ENCODE measurements at places on chromosomes 7 and 10.
A peak's percentile ranks its signal among the peaks of the same experiment; 100 is the strongest.

GRCh38 chr10:23525406-23525805 is 86.5 kb downstream of the OTUD1 start:
- peak; percentile 52 for DNase-seq

DNA sequence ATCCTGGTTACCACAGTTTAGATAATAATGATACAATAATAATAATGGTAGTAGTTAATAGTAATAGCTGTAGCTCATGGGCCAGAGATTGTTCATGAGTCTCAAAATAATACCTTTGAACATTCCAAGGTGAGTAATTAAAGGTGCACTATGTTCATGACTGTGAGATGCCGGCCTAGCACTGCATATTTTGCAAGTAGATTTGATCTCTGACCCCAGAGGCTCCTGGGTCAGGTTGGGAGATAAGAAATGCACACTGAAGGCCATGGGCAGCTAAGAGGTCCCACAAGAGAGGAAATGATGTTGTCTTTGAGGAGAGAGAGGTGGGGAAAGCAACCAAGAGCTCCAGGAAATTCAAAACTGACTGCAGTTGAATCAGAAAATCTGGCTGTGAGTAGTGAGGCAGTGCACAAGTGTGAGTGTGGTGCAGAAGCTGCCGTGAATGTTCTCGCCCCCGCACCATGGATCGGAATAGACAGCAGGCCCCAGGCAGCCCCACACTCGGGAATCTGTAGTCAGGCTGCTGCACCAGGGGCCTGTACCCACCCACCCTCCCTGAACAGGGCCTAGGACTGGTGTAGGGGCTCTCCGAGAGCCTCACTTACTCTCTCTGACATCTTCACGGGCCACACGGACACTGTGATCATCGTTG is 11.9 kb downstream of the CPXM2 start:
- peak; percentile 38 for DNase-seq

DNA sequence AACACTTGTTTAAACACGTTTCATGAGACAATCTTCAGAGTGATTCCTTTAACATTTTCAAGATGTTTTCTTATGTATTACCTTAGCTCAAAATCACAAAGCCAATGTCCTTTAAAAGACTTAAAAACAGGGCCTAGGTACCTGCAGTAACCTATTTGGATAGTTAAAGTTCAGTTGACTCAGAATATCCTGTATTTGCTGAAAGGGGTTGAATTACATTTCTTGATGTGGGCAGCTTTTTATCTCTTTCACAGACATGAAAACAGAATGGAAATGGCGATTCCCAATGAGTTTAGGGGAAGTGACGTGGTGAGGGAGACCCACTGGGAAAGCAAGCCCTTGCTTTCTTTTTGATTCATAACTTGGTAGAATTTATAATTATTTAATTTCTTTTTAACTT is 324.4 kb upstream of the AOAH start:
- no peak for DNase-seq

DNA sequence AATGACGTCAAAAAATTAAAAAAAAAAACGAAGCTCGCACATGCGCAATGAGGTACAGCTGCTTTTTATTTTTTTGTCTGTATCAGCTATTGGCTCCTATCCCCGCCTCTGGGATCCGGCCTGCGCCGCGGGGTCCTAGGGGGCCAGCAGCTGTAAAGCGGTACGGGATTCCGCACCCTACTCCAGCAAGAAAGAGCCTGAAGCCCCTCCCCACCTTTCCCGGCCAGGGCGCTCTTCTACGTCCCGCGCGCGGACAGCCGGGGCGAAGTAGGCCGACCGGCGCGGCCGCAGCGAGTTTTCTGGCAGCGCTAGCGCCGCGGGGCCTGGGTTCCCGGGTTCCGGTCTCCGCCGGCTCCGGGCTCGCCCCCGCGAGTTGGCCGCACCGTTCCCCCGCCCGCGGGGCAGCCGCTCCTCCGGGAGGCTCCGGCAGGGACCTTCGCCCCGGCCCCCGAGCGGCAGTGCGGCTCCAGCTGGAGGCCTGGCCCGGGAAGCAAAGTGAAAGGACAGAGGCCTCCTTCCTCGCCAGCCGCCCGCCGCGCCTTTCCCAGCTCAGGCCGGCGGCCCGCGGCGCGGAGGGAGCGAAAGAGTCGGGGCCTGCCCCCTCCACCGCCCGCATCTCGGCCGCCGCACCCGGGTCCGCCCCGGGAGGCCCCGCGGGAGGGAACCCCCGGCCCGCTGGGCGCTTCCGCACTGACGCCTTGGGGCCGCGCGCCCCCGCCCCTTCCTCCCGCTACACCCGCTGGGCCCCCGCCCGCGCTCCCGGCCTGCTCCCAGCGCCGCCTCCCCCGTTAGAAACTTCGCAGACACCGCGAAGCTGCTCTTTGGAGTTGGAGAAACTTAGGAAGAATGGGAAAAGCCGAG is 4.7 kb upstream of the SPAG6 start:
- peak; percentile 44 for DNase-seq

- DNase-seq = no peak
Observed at GRCh38 chr7:107179326-107180164, 10.7 kb downstream of the HBP1 start.

DNA sequence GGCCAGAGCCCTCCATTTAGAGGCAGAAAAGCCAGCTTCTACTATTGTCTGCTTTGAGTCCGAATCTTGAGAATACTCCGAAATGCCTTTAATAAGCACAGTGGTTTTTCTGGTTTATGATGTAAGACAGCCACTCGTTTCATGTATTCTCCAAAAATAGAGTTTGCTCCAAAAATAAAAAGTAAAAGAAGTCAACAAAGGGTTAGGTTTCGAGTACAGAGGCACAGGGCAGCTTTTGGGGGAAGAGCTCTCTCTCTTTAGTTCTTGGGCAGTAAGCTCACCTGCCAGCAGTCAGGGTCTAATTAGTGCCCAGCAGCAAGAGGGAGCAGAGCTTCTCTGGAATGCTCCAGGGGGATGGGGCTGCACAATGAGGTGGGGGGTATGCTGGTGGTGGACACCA is 20.2 kb downstream of the CREB3L2 start:
- no peak for DNase-seq

DNA sequence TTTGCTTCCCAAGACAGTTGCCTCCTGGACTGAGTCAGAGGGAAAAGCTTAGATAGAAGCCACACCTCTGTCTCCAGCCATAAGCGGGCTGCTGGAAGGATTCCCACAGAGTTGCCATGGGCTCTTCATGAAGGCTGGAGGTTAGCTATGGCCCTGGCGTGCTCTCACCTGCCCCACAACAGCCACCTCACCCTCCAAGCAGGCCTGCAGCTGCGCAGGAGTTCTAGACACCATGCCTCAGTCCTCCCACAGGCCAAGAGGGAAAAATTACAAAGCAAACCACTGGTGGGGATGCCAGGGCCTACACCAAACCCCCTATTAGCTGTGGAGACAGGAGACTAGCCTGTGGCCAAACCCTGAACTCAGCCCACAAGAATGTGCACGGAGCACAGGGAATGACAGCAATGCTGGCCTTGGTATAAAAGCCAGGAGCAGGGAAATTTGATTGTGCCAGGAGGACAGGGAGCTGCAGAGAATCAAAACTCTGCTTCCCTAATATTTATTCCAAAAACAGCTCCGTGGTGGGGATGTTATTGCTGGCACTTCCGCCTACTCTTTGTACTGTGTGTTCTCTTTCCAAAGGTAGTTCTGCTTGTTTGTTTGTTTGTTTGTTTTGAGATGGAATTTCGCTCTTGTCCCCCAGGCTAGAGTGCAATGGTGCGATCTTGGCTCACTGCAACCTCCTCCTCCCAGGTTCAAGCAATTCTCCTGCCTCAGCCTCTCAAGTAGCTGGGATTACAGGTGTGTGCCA is 60.3 kb upstream of the STK17A start:
- no peak for DNase-seq

- DNase-seq = no peak
Observed at GRCh38 chr10:58637352-58637751, 124.7 kb downstream of the BICC1 start.

DNA sequence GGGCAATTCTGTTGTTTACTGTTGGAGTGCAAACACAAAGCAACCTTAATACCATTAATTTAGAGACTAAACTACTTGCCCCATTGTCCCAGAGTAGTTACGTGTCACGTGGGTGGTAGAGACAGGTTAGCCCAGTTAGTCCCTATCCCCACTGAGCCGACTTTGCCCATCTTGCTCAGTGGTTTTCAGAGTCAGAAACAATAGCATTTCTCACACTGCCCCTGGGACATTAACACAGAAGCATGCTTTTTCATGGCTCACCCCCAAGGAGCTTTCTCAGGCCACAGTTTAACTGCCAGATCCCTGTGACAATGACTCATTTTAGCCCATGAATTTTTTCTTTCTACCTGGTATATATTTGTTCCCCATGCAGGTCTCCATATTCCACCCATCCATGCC is 271.0 kb downstream of the POU6F2 start:
- DNase-seq = no peak

DNA sequence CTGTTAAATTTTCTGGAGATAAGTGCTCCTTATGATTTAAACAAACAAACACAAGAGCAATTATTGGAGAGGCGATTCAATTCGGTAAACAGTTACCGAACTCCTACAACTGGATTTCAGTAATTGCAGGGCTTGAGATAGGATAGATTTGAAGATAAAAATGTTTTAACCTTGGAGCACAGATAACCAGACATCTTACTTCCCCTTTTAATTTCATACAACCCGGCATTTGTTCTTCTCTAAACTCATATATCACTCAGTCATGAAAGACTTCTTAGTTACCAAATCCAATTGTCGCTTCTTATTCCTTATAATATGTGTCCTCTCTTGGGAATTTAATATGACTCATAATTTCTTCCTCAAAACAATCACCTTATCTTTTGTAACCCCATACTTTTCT is 235.9 kb upstream of the CSTF2T start:
- DNase-seq = no peak

DNA sequence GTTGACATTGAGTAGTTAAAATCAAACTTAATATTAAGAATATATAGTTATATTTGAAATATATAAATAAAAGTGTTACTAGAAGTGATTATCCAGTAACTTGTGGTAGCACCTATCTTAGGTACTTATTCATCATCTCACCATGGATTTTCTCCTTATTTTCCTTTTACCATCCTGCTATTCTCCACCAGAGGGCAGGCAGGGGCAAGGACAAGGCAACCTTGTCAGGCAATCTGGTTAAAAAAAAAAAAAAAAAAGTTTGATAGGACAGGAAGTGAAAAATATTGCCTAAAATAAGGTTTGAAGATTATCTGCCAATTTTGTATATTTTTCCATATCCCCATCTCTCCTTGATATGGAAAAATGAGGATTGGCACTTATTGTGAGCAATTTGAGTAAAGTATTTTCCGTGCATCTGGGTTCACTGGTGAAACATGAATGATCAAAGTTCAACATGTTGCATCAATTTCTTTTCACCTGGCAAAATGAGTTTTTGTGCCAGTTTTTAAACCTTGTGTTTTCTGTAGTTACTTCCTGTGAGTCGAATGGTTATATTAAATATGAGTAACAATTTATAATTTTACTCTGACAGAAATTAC is 256.7 kb downstream of the AGMO start:
- no peak for DNase-seq

DNA sequence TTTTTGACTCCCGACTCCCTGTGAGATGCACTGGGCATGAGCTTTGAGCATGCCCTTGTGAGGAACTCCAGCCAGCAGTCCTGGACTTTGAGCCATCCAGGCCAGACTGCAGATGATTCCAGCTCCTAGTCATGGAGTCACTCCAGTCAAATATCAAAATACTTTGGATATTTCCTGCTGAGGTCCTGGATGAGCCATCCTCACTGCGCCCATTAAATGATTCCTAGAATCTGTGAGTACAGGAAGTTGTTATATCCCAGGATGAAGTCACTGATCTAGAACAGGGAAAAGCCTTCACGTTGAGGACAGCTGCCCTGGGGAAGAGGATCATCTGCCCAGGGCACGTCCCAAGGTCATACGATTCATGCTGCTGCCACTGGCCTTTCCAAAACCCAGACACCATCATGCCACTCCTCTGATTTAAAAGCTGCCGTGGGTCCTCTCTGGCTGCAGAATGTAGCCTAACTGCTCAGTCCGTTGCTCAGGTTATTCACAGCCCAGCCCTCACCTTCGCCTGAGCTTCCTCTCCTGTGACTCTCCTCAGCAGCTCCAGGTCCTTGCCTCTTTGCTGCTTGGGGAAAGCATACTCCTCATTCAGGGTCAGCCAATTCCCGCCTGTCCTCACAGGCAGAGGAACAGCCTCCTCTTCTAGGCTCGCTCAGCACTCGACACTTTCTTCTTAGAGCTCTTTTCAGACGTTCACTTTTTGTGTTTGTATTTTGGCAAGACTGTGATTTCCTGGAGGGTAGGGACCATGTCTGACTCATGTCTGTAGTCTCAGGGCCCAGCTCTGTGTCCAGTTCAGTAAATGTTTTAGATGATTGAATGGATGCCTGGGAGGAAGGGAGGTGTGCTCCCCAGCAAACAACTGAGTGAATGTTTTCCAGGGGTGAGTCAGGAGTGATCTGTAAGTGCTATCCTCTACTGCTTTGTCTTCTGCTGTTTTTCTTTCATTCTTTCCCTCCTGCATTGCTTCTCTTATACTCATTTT is 157.8 kb downstream of the SNX10 start:
- no peak for DNase-seq

DNA sequence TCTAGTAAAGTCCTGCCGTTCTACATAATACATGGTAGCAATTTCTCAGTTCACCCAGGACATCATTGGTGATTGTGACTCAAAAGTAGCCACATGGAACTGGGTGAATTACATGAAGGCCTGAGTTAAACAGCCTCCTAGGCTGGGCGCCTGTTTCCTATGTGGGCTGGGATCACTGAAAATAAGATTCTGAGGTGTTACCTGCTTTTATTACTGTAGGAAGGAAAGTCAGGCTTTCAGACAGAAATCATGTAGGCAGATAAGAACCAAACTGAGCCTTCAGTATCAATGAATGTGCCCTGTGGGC is 160.4 kb downstream of the CAMK1D start:
- no peak for DNase-seq

DNA sequence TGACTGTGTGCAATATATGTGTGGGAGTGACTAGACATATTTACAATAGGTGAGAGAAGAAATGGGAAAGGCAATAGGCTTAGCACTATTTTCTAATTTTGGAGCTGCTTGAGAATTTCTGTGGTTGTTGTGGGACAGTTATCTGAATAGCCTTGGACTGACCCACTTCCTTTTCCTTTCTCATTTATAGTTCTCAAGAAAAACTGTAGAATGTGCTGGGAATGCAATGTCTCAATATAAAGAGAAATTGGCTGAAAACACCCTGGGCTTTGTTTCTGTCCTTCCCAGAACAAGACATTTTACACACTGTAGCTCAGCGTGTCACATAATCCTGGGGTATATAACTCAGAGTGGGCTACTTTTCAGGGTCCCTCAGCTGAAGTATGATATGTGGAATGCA is 153.0 kb upstream of the RHOBTB1 start:
- no peak for DNase-seq

DNA sequence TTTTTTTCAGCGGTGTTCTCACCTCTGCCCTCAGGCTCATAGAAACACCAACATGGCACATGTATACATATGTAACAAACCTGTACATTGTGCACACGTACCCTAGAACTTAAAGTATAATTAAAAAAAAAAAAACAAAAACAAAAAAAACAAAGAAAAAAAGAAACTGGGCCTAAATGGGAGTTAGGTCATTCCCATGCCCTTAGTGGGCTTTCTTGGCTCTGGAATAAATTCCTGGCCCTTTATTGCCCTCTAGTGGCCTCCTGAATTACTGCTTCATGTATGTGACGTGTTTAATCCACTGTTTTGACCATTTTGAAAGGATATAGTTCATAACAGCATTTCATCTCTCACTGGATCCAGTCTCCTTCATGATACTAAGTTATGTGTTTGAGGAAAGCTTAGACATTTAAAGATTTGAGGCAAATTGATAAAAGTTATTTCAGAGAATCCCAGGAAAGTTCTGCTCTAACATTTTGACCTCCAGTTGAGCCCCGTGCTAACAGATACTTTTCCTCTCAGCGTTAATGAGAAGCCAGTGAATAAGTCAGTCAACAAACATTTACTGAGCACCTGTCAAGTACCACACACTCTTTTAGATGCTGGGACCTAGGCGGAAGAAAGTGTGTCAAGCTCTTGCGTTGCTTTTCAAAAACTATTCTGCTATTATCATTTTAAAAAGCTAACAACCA is 54.7 kb upstream of the SYPL1 start:
- DNase-seq = no peak
